ENCODE measurements at places on chromosomes 7 and 10.

DNA sequence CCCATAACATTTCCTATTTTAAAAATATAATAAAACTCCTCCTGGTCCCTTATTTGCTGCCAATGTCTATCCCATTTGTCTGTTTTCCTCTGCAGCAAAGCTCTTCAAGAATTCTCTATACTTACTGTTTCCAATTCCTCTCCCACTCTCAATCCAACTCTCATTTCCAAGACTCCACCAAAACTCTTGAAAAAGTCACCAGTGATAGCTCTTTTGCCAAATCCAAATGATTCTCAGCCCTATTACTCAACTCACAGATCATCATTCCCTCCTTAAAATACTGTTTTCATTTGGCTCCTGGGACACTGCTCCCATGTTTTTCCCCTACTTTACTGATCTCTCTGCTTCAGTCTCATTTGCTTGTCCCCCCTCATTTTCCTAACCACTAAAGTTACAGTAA, 139.4 kb downstream of the HIBADH start:
- H3K4me3 ChIP-seq, result no peak overlapping the region
- peaks cover 28% of the 10 kb centered on the region for H3K36me3 ChIP-seq
- H3K27me3 ChIP-seq, result no peaks in the 10 kb centered on the region
- H3K27ac ChIP-seq, result no peak overlapping the region
- ATAC-seq, result no peak

DNA sequence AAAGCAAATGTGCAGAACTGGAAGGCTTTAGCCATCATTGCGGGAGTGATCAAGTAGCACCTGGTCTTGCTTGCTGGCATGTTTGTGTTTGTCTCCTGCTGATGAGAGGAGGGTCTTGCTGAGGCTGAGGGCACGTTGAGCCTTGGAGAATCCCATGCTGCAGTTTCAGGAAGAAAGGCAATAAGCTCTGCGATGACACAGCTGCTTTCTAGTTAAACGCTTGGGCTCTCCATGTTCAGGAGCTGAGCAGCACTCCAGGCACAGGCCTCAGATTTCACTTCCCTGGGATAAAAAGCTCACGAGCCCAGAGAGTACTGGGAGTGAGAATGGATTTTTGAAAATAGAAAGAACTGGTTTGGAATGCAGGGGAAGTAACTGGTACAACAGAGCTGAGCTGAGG, 100.8 kb downstream of the LRRC18 start:
- no peak for ATAC-seq
- H3K27me3 ChIP-seq, result peaks cover 17% of the 10 kb centered on the region
- no peaks in the 10 kb centered on the region for H3K36me3 ChIP-seq
- no peaks in the 10 kb centered on the region for H3K4me1 ChIP-seq

DNA sequence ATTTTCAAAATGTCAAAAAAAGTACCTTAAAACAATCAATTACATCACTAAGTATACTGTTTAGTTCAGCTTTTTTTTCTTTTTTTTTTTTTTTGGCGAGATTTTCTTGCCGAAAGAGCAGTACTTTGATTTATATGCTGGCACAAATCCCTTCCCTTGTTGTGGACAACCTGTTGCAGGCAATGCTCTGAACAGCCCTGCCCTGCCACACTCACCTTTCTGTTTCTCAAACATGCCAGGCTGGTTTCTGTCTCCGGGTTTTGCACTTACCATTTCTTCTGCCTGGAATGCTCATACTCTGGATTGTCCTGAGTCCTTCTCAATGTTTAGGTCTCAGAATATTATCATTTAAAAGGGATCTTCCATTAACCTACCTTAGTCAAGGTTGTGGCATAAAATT, 80.4 kb upstream of the JAZF1 start:
- no peak for ATAC-seq
- no peak overlapping the region for H3K27ac ChIP-seq
- H3K27me3 ChIP-seq, result peaks cover 24% of the 10 kb centered on the region
- H3K4me3 ChIP-seq, result no peak overlapping the region
- H3K36me3 ChIP-seq, result no peaks in the 10 kb centered on the region

DNA sequence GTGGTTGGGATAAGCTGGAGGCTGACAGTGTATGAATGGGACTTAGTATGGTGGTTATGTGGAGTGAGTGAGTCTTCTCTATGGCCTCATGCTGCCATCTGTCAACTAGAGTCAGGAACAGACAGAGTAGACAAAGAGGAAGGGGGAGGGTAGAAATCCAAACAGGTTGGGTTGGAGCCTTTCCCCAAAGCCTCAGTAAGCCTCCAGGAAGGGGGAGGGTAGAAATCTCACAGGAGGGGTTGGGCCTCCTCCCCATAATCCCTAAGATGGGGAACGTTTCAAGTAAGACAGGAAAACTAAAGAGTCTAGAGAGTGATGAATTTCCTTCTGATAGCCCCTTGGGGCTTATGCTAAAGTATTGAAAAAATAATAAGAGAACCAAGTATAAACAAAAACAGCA, 2.0 kb upstream of the AKR1B15 start:
- H3K27ac ChIP-seq, result no peak overlapping the region
- H3K4me1 ChIP-seq, result no peaks in the 10 kb centered on the region
- H3K27me3 ChIP-seq, result peaks cover 19% of the 10 kb centered on the region
- no peak overlapping the region for H3K4me3 ChIP-seq
- no peak for ATAC-seq

GRCh38 chr10:105793071-105793470, 1152.0 kb downstream of the SORCS3 start:
- no peak overlapping the region for H3K27ac ChIP-seq
- no peak overlapping the region for H3K4me3 ChIP-seq
- no peaks in the 10 kb centered on the region for H3K27me3 ChIP-seq
- H3K4me1 ChIP-seq, result no peaks in the 10 kb centered on the region
- no peaks in the 10 kb centered on the region for H3K36me3 ChIP-seq

DNA sequence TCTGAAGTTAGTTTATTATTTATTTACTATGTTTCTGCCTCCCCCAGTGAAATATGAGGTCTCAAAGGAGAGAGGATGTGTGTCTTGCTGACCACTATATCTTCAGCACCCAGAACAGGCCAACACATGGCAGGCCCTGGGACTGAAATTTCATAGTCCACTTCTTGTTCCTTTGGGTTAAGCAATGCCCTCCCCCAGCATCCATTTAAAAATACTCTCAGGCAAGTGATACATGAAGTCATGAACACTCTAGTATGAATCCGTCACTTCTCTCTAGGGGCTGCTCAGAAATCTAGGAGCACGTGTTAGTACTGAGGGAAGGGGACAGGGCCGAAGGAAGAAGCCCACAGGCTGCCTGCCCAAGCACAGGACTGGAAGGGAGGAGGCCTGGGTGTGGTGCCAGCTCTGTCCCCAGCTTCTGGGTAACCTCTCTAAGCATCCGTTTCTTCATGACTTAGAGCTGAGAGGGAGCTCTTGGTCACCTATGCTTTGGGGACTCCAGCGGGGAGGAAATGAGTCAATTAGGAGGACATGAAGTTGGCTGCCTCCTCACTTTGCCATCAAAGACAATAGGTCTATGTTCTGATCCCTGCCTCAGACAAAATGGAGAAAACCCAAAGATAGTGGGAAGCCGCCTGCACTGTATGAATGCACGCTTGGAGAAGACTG, 119.2 kb downstream of the KCNMA1 start:
- no peak for ATAC-seq
- H3K36me3 ChIP-seq, result no peaks in the 10 kb centered on the region
- H3K27me3 ChIP-seq, result peaks cover 12% of the 10 kb centered on the region
- H3K4me1 ChIP-seq, result no peaks in the 10 kb centered on the region

DNA sequence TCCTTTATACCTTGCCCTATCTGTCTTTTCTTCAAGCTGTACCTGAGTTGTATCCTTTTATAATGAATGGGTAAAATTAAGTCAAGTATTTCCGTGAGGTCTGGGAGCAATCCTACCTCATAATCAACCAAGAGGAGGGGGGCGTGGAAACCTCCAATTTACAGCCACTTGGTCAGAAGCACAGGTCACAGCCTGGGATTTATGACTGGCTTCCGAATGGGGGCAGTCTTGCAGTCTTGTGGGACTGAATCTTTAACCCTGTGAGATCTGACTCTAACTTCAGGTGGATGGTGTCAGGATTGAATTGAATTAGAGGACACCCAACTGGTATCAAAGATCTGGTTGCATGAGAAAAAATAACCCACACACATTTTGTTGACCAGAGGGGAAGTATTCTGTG, 23.5 kb upstream of the KCNMA1 start:
- H3K27ac ChIP-seq, result no peak overlapping the region
- H3K36me3 ChIP-seq, result no peaks in the 10 kb centered on the region
- ATAC-seq, result no peak
- no peak overlapping the region for H3K4me3 ChIP-seq
- H3K27me3 ChIP-seq, result peaks cover 27% of the 10 kb centered on the region

DNA sequence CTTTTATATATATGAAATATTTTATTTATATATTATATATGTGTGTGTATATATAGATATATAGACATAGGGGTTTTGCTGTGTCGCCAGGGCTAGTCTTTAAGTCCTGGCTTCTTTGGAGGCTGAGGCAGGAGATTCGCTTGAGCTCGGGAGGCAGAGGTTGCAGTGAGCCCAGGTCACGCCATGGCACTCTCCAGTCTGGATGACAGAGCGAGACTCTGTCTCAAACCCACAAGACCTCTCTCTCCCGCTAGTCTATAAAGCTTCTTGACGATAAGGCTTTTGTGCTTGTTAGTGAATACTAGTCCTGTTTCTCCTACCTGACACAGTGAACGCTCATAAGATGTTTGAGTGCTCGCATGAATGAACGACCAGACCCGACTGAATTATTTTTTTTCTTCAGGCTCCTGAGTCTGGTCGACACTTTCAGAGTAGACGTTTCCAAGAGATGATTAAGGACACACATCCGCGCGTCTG, 577 bp upstream of the DDX21 start:
- ATAC-seq, result peak; percentile 38
- peak overlapping the region; percentile 96 for H3K27ac ChIP-seq
- peak overlapping the region; percentile 92 for H3K4me3 ChIP-seq
- H3K4me1 ChIP-seq, result peaks cover 14% of the 10 kb centered on the region
- H3K36me3 ChIP-seq, result peaks cover 51% of the 10 kb centered on the region
- H3K27me3 ChIP-seq, result no peaks in the 10 kb centered on the region

DNA sequence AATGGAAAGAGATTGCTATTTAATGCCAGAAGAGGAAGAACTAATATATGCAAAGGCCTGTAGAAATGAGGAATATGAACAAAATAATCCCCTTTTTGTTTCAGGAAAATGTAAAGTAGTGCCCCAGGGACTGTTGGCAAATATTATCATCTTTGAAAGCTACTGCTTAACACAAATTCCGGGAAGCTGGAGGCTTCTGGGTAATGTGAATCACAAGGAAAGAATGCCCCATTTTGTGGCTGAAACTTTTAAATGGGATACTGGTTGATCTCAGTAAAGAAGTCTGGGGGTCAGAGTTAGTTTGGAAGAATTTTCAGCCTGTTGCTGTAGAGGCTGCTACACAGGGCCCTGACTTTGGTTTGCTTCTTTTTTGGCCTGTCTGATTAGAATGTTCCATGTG, 141.0 kb downstream of the PTEN start:
- no peaks in the 10 kb centered on the region for H3K36me3 ChIP-seq
- ATAC-seq, result no peak

DNA sequence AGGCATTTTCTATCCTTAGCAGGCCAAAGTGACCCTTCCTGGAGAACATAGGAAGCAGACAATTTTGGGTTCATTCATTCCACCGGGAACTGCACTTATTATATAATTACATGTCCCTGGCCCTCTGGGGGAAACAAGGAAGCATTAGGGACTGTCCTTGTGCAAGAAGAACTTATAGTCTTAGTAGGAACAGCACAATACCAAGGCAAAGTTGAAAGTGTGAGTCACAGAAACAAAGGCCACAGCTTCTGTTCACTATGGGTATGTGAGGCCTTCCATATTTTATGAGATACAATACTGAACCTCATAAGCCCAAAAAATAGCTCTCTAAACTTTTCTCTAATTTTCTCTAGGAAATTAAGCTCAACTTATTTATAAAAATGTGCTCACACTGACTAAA, 18.4 kb upstream of the AKR1B10 start:
- no peaks in the 10 kb centered on the region for H3K4me1 ChIP-seq
- no peaks in the 10 kb centered on the region for H3K27me3 ChIP-seq
- H3K36me3 ChIP-seq, result no peaks in the 10 kb centered on the region
- no peak overlapping the region for H3K4me3 ChIP-seq
- H3K27ac ChIP-seq, result no peak overlapping the region

All from activated T-helper 17 cell treated with anti-CD3 and anti-CD28 coated beads, Interleukin-2, amount 50 U/mL, for 72 hours (primary cell).